ENCODE measurements at places on chromosomes 3 and 15.

DNA sequence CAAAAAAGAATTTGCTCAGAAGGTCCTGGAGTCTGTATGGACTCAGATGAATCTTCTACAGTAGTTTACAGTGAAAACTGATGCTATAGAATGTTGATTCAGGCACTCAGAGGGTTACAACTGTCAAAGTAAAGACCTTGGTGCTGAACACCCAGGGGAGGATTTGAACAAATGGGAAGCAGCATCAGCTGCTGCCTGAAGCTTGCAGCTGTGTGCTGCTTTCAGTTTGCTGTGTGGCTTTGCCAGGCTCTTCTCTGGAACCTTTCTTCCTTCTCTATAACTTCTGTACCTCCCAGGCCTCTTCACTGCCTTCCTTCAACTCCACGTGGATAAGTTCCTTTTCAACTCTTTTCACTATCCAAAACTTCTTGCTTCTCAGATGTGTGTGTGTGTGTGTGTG is 214.2 kb downstream of the GRM7 start:
- DNase-seq = no peak

GRCh38 chr3:194962056-194962455 is 276.4 kb downstream of the FAM43A start:
- DNase-seq = no peak

GRCh38 chr3:60308808-60309207 is 942.4 kb downstream of the FHIT start:
- DNase-seq = no peak

- no peak for DNase-seq
Measured at GRCh38 chr3:102301155-102301880, 133.5 kb upstream of the ZPLD1 start.
